ENCODE measurements at places on chromosomes 4 and X.

DNA sequence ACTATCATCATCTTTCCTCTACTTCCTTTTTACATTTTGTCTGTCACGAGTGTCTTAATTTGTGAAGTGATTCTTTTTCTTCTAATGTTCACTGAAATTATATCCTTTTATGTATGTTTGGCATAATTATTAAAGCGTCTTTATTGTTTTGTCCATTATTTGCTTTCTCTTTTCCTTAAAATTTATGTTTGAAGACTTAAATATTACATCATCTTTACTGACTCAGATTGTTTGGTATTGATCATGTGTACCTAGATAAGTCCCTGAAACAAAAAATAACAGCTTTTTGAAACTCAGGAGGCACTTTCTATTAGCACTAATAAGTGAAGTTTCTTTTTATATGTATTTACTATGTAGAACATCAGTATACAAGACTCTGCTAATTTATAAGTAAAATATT, 120.1 kb downstream of the RAP1GDS1 start:
- DNase-seq, result no peak
- H3K36me3 ChIP-seq, result peaks cover 7% of the 10 kb centered on the region
- peaks cover 5% of the 10 kb centered on the region for H3K4me1 ChIP-seq
- no peak overlapping the region for H3K27ac ChIP-seq
- H3K27me3 ChIP-seq, result no peaks in the 10 kb centered on the region

- no peak for DNase-seq
- no peak overlapping the region for H3K4me3 ChIP-seq
- H3K27me3 ChIP-seq, result peaks cover 15% of the 10 kb centered on the region
- no peaks in the 10 kb centered on the region for H3K4me1 ChIP-seq
- H3K36me3 ChIP-seq, result no peaks in the 10 kb centered on the region
- H3K27ac ChIP-seq, result no peak overlapping the region
Observed at GRCh38 chr4:150001815-150002214, 76.4 kb upstream of the DCLK2 start.

GRCh38 chr4:181662383-181662782, 580.8 kb upstream of the TENM3 start:
- H3K4me3 ChIP-seq, result no peak overlapping the region
- no peak overlapping the region for H3K27ac ChIP-seq
- H3K27me3 ChIP-seq, result no peaks in the 10 kb centered on the region
- no peaks in the 10 kb centered on the region for H3K4me1 ChIP-seq

DNA sequence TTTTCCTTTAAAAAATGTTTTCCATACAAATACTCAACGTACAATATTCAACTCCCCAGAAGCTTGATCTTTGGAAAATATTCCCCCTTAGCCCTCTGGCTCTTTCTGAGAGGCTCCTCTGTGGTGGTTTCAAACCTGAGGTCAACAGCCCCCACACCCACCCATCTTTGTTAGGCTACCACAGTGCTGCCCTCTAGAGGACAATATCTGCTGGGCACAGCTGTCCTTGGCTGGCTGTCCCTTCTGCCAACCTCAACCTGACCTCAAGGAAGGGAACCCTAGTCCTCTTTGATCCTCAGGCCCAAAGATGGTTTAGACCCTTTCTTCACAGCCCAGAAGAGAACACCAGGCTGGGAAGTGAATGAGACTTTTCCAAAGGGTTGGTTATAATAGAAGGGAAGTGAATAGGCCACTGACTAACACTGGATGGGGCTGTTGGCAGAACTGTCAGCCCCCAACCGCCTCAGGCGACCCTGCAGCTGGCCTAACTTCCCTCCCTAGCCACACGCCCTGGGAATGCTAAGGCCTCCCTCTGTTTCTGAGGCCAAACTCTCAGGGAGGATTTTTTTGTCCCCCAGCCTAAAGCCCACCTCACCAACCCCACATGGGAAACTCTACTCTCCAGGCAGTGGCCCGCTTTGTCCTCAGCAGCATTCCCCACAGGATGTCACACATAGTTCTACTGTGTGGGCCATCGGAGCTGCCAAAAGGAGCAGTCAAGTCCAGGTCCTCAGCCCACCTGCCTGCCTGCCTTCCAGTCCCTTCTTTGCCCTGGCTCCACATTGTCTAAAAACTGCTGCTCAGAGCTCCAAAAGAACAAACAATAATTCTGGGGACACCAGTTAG, 34.3 kb downstream of the NYX start:
- H3K4me3 ChIP-seq, result no peak overlapping the region
- no peaks in the 10 kb centered on the region for H3K36me3 ChIP-seq
- no peak for DNase-seq
- H3K4me1 ChIP-seq, result no peaks in the 10 kb centered on the region
- H3K27ac ChIP-seq, result no peak overlapping the region

- no peak for DNase-seq
- no peak overlapping the region for H3K27ac ChIP-seq
- no peaks in the 10 kb centered on the region for H3K27me3 ChIP-seq
- no peaks in the 10 kb centered on the region for H3K36me3 ChIP-seq
- no peak overlapping the region for H3K4me3 ChIP-seq
Observed at GRCh38 chrX:140933016-140933415, 69.4 kb upstream of the SPANXB1 start.

DNA sequence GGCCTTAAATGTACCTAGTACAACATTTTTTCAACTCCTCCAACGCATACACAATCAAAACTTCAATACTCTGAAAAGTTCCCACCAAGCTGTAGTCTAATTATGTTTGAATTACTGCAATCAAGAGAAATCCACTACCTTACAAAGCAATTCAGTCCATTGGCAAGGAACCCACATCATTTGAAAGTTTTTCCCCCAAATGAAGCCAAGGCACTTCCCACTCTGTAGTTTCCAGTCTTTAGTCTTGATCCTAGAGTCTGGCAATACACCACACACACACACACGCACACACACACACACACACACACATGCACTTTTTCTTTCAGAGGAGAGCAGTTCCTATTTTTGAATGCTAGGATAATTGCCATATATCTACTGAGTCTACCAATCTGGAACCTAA, 79.6 kb downstream of the ANTXR2 start:
- no peak for DNase-seq
- no peak overlapping the region for H3K27ac ChIP-seq
- peaks cover 22% of the 10 kb centered on the region for H3K4me1 ChIP-seq
- no peak overlapping the region for H3K4me3 ChIP-seq

- peaks cover 39% of the 10 kb centered on the region for H3K27me3 ChIP-seq
- no peak overlapping the region for H3K4me3 ChIP-seq
- no peak overlapping the region for H3K27ac ChIP-seq
Observed at GRCh38 chr4:5043579-5043978, 7.7 kb upstream of the STK32B start.
